ENCODE measurements at places on chromosomes 3 and 15. TPM values are rescaled to one million over a fixed set of nuclear protein-coding genes. Genes with fewer than 3 reads are reported as not detected.

Gene CHST13
- polyA plus RNA-seq, result not detected

Gene CTNNB1
- 381 TPM for polyA plus RNA-seq

Gene KBTBD13
- polyA plus RNA-seq, result not detected

Gene KNG1
- polyA plus RNA-seq, result not detected

Gene SRGAP3
- 14.0 TPM for polyA plus RNA-seq

Gene ZDHHC23
- 14.7 TPM for polyA plus RNA-seq

Gene CYP1A2
- not detected for polyA plus RNA-seq

Gene CNTN4
- 49.9 TPM for polyA plus RNA-seq

Gene PRICKLE2
- polyA plus RNA-seq, result 29.2 TPM

Gene SNTN
- polyA plus RNA-seq, result 3.5 TPM

Gene APH1B
- polyA plus RNA-seq, result 25.9 TPM

Gene ATXN7
- polyA plus RNA-seq, result 2.9 TPM

Gene WDR82
- 13.4 TPM for polyA plus RNA-seq

Gene FAM227B
- polyA plus RNA-seq, result 2.7 TPM

Gene COL6A5
- polyA plus RNA-seq, result not detected

Gene FURIN
- 4.7 TPM for polyA plus RNA-seq

Gene HACD2
- 40.2 TPM for polyA plus RNA-seq

Gene SCG5
- 790 TPM for polyA plus RNA-seq

Gene RASL12
- not detected for polyA plus RNA-seq

Gene CCDC39
- 2.8 TPM for polyA plus RNA-seq

Gene GOLGA8T
- not detected for polyA plus RNA-seq

Gene TXNRD3
- polyA plus RNA-seq, result 1.4 TPM

Gene CHL1
- 62.3 TPM for polyA plus RNA-seq

Gene GOLGA8O
- polyA plus RNA-seq, result not detected

Gene THAP10
- 16.7 TPM for polyA plus RNA-seq

Gene IL12A
- polyA plus RNA-seq, result not detected

Gene LRTM1
- not detected for polyA plus RNA-seq

Gene LRRC49
- polyA plus RNA-seq, result 345 TPM

Gene VPS39
- polyA plus RNA-seq, result 29.9 TPM

Gene UROC1
- polyA plus RNA-seq, result not detected

Gene OXTR
- polyA plus RNA-seq, result 3.7 TPM

Gene SPG11
- 34.9 TPM for polyA plus RNA-seq

Gene FAM174B
- polyA plus RNA-seq, result 47.9 TPM

Gene CORO2B
- polyA plus RNA-seq, result 184 TPM

Gene LTK
- 6.2 TPM for polyA plus RNA-seq

Gene ANKRD63
- not detected for polyA plus RNA-seq

Gene EFCC1
- not detected for polyA plus RNA-seq
